ENCODE measurements at places on chromosomes 11 and 22.

GRCh38 chr11:118997627-118998387, at the start of gene CENATAC:
Gene CENATAC (plus strand): TSS chr11:118998138. CDS start chr11:118998198, 60 bp downstream.
- peak; percentile 96 for DNase-seq

GRCh38 chr11:12846786-12847615, 162.1 kb upstream of the RASSF10 start:
- DNase-seq = no peak

DNA sequence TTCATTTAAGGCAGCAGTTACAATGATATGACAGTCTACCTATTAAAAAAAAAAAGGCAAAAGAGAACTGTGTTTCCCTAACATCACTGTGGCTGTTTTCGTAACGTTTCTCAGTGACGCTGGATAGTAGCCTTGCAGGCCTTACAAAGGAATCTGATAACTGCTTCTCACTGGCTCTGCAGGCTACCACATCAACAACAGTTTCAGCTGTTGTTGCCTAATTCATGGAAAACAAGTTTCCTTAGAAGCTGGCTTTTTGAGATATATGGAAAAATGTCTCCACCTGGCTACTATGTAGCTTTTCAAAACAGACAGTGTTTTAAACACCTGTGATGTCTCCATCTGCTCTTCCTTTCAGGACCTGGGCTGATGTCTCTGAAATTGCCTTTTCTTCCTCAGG, 3.8 kb downstream of the OR51V1 start:
- DNase-seq = no peak

- peak; percentile 31 for DNase-seq
Measured at GRCh38 chr11:18721561-18722292, 4.3 kb downstream of the IGSF22 start.

- DNase-seq = no peak
Measured at GRCh38 chr22:27370269-27370668, 431.3 kb downstream of the MN1 start.

DNA sequence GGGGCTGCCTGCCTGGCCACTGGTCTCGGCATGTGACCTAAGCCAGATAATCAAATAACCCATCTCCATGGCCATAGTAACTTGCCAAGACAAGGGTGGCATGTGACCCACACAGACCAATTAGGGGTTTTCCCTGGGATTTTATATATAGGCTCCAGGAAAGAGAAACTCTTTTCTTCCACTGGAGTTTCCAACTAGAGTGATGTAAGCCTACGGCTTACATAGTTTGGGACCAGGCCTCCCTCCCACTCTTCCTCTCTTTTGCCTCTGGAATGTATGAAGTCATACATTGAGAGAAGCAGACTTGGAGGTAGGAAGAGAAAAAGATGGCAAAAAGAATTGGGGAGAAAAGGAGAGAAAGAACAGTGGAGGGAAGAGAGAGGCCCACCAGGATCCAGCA, 84.6 kb upstream of the LDLRAD3 start:
- DNase-seq = no peak

GRCh38 chr11:83159902-83160865, 3.3 kb downstream of the PCF11 start:
- DNase-seq = no peak

GRCh38 chr11:102886999-102887398, 12.2 kb upstream of the MMP12 start:
- no peak for DNase-seq

DNA sequence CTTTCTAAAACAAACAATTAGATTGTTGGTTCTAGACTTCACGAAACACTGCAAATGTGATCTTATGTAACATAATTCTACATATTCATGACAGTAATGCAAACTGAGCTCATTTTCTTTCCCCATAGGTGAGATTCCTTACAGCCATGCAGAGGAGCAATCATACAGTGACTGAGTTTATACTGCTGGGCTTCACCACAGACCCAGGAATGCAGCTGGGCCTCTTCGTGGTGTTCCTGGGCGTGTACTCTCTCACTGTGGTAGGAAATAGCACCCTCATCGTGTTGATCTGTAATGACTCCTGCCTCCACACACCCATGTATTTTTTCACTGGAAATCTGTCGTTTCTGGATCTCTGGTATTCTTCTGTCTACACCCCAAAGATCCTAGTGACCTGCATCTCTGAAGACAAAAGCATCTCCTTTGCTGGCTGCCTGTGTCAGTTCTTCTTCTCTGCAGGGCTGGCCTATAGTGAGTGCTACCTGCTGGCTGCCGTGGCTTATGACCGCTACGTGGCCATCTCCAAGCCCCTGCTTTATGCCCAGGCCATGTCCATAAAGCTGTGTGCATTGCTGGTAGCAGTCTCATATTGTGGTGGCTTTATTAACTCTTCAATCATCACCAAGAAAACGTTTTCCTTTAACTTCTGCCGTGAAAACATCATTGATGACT, 1.5 kb downstream of the OR9G1 start:
- DNase-seq = no peak

DNA sequence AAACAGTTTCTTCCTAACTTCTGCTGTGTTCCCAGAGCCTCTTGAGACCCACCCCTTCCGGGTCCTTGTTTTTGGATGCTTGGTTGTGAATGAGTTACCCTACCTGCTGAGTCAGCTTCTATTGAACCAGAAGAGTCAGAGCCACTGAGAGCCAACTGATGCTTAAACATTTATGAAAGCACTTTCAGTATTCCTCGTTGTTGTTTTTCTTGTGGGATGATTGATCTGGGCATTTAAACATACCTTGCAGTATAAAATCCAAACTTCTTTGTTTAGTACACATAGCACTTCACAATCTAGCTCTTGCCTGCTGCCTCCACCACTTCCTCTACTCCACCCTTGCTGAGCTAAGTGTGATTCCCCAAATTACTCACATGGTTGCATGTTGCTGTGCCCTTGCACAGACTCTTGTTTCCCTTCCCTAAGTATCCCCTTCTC, 5.5 kb downstream of the PRSS23 start:
- DNase-seq = no peak

GRCh38 chr11:120288021-120288420, 37.1 kb upstream of the TLCD5 start:
- DNase-seq = no peak

DNA sequence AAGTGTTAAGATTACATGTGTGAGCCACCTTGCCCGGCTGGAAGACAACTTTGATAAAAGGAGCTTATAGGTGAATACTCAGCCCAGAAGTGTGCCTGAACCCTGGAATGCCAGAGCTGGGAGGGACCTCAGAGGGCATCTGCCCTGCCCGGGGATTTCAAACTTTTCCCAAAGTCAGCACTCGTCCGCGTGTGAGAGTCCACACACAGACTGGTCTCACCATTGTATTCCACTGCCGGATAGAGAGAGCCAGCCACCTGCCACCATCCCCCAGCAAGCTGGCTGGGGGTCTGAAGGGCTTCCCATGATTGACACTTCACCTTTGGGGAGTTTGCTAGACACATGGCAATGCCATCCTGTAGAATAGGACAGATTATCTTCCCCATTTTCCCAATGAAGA, 49.2 kb downstream of the APOL3 start:
- DNase-seq = no peak

GRCh38 chr22:44393066-44393465, 80.3 kb upstream of the SHISAL1 start:
- DNase-seq = no peak

DNA sequence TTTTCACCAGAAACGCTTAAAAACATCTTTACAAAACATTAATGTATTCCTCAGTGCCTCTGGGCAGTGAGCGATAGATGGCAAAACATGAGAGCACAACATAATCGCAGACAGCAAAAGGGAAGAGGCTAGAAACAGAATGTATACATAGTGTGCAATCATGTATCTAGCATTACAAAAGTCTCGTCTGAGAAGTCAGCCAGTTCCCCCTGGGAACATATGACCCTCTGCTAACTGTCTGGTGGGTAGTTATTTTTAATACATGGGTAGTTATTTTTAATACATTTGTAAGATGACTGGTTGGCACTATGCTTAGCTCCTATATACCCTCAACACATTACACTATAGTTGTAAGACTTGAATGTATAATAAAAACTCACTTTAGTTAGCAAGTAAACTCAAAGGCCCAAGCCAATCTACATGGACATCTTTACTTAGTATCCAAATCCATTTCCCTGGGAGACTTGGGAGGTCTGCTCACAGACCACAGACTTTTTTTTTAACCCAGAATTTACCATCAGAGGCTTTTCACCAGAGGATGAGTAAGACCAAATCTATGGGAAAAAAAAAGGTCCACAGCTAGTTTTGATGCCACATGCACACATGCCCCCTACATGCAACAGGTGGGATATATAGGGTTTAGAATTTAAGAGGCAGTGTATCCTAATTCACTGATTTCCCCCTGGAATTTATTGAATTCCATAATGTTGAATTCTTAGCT, 71.7 kb downstream of the AMBRA1 start:
- DNase-seq = no peak

GRCh38 chr11:119298726-119299125, 18.2 kb downstream of the MCAM start:
- DNase-seq = no peak

DNA sequence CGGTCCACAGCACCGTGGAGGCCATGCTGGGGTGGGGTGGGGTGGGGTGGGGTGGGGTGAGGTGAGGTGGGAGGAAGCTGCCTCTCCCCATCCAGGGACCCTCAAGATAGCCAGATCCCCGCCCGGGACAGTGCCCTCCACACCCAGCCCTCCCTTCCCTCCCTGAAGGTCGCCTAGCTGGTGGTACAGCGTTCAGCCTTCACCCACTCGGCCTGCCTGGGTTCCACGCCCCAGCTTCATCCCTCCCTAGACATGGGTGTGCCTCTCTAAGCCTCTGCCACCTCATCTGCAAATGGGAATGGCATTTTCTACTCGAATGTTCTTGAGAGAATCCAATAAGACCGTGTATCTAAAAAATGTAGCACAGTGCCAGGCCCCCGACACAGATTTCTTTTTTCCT, 17.8 kb downstream of the KCTD17 start:
- DNase-seq = no peak

DNA sequence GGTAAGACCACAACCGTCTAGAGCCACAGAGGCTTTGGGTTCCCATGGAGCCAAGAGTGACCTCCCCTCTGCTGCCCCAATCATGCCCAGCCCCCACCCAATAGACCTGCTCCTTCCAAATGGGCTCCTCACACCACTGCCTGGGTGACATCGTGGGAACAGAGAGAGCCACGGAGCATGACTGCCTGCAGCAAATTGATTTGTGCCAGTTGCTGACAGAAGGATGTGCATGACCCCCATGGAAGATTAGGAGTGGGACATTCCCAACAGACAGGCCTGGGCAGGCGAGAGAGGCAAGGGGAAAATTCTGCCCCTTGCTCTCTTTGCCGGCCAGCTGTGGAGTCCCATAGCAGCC, 88.5 kb downstream of the TENM4 start:
- no peak for DNase-seq

DNA sequence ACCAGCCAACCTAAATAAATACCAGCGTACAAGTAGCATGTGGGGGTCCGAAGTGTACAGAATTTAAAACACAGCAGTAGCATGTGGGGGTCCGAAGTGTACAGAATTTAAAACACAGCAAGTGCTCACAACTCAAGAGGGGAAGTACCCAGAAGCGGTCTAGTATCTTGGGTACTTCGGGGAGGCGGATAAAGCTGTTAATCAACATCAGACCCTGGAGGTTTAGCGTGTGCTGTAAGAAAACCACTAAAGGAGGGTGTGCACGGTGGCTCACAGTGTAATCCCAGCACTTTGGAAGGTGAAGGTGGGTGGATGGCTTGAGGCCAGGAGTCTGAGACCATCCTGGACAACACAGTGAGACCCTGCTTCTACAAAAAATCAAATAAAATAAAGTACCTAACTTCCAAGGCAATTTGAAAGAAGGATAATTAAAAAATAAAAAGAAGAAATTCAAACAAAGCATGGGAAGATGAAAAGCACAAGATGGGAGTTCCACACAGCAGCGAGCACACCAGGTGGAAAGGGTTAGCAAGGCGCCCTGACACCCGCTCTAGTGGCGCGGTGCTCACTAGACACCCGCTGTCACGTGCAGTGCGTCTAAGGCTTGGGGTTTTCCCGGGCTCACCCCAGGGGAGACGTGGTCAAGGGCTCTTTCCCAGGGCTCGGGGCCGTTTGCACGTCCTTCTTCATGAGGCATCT, 35.0 kb upstream of the MOB2 start:
- DNase-seq = no peak

- DNase-seq = no peak
Measured at GRCh38 chr11:62273789-62274275, 3.9 kb downstream of the SCGB2A2 start.

GRCh38 chr11:78192223-78192719, 3.6 kb downstream of the USP35 start:
- no peak for DNase-seq

- DNase-seq = no peak
Measured at GRCh38 chr11:26199331-26200095, 132.4 kb upstream of the ANO3 start.

DNA sequence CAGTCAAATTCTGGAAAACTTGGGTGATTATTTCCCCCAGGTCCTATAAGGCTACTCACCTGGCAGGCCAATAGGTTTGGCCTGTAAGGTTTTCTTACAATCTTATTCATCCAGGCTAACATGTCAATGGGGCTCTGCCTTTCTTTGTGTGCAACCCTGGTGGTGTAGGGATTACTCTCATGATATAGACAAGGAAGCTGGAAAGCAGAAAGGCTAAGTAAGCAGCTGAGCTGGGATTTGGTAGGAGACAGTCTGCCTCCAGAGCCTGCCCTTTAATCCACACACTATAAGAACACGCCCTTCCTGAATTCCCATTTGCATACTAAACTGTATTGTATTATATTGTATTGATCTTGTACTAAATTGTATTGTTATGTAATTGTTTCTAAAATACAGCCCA, 373.3 kb upstream of the CCDC90B start:
- no peak for DNase-seq

DNA sequence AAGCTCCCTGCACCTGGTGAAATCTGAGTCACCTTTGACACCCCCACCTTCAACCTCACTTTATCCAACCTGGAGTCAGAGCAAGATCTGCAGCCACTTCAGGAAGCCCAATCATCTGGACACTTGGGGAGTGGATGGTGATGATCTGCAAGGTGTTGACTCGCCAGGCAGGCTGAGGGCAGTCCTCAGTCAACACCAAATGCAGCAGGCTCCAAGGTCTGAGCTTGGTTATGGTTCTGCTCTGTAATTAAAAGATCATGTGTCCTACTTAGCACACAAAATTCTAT, 446.9 kb downstream of the BRD1 start:
- DNase-seq = no peak

GRCh38 chr11:36358436-36358835, 62.3 kb downstream of the PRR5L start:
- DNase-seq = no peak
